Stimulated activated CD8-positive, alpha-beta memory T cell treated with anti-CD3 and anti-CD28 coated beads, Interleukin-4, amount 100 ng/mL, for 48 hours (primary cell): ENCODE measurements at places on chromosomes 4 and X.

DNA sequence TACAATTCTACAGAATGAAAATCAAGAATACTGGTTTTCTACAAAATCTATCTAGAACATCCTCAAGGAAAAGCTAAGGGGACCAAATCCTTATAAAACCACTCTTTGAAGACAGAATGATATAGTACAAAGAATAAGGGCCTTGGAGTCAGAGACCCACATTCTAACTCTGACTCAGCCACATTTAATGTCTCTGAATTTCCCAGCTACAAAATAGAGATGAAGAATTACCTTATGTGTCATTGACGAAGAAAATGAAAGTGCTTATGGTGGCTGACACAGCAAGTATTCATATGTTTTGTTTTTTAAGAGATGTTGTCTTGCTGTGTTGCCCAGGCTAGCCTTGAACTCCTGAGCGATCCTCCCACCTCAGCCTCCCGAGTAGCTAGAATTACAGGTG is 35.9 kb upstream of the CXorf38 start:
- no peak for DNase-seq

- no peak for DNase-seq
Measured at GRCh38 chr4:132297346-132297745, 851.7 kb upstream of the PCDH10 start.

GRCh38 chr4:91909963-91910362 is 393.8 kb upstream of the GRID2 start:
- no peak for DNase-seq

DNA sequence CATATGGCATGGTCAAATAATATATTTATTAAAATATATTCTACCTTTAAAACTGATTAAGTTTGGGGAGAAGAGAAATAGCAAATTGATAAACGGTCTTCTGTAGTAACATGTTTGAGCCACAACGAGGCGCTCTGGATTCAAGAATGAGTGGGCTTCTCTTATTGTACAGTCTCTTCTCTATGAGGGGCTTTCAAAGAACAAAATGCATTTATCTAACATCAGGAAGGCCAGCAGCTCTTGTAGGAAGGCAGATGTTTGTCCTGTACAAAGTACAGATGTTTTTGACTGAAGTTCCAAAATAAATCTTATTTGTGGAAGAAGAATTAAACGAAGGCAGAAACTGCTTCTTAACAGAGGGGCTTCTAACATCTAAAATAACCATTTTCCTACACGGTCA is 153.6 kb downstream of the RASL11B start:
- peak; percentile 31 for DNase-seq

- no peak for DNase-seq
Measured at GRCh38 chr4:150061086-150061776, 17.0 kb upstream of the DCLK2 start.

DNA sequence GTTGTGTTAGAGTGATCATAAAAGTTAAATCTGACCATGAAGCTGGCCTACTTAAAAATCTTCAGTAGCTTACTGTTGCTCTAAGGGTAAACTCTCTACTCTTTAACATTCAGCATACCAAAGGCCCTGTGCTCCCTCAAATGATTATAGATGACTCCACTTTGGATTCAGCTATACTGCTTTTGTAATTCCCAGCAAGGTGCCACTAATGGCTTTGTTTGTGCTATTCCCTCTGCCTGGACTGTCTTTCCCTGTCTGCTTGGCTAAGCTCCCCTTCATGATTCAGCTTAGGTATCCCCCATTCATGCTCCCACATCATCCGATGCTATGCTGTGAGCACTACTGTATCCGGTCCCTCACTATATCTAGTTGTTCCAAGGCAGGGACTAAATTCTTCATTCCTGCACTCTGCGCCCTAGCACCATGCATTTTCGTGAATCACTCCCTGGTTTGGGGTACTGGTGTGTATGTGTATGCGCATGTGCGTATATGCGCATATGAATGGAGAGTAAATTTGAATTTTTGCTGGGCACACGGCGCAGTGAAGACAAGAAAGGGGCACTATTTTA is 453 bp upstream of the PBDC1 start:
- DNase-seq, result no peak

DNA sequence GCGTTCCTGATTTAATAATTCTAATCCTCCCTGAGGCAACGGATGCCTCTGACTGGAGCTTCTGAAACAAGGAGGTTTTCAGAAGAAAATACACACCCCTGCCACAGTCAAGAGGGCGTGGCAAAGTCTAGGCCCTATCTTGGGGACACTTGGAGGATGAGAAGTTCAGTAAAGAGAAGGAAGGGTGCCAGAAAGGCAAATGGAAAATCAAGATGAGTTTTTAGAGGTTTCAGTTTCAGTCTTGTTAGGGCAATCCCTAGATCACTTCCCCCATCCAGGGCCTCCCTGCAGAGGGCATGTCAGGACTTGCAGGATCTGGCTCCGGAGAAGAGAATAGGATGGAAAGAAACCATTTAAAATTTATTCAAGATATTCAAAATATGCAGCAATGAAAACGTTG is 28.5 kb upstream of the FGF2 start:
- DNase-seq, result no peak

DNA sequence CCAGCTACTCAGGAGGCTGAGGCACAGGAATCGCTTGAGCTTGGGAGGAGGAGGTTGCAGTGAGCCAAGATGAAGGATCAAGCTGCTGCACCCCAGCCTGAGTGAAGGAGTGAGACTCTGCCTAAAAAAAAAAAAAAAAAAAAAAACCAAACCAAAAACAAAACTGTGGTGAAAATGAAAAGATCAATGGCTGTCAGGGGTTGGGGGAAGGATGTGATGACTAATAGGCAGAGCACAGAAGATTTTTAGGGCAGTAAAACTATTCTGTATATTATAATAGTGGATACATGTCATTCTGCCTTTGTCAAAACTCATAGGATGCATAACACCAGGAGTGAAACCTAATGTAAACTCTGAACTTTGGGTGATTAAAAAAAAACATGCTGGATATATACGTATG is 69.9 kb upstream of the ELOVL6 start:
- no peak for DNase-seq

- DNase-seq, result no peak
Measured at GRCh38 chr4:156169011-156169410, 215.3 kb upstream of the CTSO start.

- DNase-seq, result no peak
Measured at GRCh38 chr4:128942607-128943006, 133.1 kb downstream of the JADE1 start.

DNA sequence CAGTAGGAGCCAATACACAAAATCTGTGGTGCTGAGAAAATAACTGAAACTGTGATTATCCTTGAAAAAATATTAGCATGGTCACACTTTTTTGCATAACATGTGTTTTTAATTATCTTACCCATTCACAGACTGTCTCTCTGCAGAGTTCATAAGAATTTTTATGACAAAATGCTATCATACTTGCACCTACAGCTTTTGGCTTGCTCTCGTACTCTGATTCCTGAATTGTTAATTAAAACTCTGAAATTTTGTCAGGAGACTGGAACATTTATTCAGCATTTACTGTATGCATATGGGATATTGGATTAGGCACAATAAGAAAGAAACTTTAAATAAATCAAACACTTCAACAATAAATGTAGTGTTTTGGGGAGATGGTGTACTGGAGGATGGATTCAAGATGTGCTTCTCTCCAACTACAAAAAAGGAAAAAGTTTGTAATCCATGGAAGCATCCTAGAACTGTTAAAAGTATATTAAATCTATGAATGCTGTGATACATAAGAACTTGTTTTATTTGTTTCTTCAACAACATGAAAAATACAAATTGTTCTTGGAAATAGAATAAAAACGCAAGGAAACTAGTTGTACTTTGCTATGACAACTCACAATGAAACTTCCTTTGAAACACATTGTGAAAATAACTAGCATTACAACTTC is 260.5 kb downstream of the SPATA18 start:
- DNase-seq, result no peak

DNA sequence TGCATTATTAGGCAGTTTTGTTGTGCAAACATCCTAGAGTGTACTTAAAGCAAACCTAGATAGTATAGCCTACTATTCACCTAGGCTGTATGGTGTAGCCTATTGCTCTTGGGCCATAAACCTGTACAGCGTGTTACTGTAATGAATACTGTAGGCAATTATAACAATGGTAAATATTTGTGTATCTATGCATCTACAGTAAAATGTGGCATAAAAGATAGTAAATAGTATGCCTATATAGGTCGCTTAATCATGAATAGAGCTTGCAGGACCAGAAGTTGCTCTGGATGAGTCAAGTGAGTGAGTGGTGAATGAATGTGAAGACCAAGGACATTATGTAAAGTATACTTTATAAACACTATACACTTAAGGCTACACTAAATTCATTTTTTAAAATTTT is 16.6 kb downstream of the USO1 start:
- DNase-seq, result no peak

- no peak for DNase-seq
Measured at GRCh38 chr4:161419822-161420221, 744.0 kb downstream of the FSTL5 start.

GRCh38 chr4:140483445-140483844 is 14.6 kb downstream of the MGAT4D start:
- DNase-seq, result no peak

DNA sequence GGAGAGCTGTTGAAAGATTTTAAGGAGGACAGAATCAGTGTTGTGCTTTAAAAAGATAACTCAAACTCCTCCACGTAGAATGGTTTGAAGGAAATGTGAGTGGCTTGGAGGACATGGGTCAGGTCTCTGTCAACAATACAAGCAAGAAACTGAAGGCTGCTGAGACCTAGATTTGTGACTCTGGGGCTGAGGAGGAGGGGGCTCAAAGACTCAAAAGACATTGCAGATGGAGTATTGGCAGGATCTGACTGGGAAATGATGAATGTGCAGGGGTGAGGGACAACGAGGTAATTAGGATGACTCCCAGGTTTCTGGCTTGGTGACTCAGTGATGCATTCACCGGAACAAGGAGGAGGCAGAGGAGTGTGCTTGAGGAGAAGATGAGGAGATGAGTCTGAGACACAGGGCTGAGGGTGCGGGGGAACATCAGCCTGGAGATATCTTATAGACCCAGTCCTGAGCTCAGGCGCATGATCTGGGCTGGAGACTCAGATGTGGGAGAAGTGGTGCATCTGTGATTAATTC is 3.3 kb upstream of the RPS4X start:
- no peak for DNase-seq

GRCh38 chrX:70754169-70754848 is 154.2 kb downstream of the TEX11 start:
- peak; percentile 24 for DNase-seq

DNA sequence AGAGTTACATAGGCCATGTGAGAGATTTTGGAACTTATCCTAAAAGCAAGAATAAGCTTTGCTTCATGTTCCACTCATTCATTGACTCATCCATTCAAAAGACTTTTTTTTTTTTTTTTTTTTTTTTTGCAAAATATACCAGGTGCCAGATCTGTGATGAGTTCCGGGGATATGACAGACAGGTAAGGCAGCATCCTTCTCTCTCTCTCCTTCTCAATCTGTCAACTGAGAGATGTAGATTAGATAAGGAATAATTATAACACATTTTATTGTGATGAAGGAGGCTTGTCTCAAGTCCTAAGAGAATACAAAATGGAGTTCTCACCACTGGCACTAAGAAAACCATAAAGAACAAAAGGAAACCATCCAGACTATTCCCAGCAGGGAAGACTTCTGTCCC is 190.2 kb upstream of the CPEB2 start:
- no peak for DNase-seq

- DNase-seq, result no peak
Measured at GRCh38 chrX:47563801-47564315, 2.9 kb downstream of the ARAF start.

DNA sequence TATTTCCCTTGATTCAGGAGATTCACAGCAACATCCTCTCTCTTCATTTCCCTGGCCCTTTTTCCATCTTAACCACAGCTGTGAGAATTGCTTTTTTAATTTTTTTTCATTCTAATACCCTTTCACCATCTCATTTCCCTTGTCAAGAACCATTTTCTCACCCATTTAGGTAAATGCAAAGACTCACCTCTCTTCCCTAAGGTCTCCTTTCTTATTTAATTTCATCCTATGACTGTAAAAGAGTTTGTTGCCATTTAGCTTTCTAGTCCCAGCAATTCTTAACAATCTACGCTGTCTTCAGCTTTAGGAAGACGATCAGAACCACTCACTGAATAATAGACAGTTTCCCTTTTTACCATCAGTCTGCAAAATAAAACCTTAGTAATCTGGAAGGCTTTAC is 241.1 kb upstream of the ETNPPL start:
- DNase-seq, result no peak

GRCh38 chr4:189084671-189085070 is 856.0 kb upstream of the FRG1 start:
- no peak for DNase-seq

DNA sequence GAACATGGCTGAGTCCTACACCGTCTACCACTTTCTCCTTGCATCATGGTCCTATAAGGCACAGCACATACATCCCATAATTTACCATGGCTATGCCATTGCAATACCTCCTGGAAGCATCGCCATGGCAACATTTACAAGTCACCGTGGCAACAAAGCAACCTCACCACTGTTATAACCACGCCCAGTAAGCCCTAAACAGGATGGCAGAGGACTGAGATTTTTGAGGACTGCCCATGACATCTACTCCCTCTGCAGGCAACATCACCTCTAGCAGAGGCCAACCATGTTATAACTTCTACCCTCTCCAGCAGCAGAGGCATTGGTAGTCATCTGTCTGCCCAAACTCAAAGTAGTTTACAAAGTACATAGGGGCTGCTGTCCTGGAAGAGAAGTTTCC is 29.7 kb downstream of the BCOR start:
- DNase-seq, result no peak

DNA sequence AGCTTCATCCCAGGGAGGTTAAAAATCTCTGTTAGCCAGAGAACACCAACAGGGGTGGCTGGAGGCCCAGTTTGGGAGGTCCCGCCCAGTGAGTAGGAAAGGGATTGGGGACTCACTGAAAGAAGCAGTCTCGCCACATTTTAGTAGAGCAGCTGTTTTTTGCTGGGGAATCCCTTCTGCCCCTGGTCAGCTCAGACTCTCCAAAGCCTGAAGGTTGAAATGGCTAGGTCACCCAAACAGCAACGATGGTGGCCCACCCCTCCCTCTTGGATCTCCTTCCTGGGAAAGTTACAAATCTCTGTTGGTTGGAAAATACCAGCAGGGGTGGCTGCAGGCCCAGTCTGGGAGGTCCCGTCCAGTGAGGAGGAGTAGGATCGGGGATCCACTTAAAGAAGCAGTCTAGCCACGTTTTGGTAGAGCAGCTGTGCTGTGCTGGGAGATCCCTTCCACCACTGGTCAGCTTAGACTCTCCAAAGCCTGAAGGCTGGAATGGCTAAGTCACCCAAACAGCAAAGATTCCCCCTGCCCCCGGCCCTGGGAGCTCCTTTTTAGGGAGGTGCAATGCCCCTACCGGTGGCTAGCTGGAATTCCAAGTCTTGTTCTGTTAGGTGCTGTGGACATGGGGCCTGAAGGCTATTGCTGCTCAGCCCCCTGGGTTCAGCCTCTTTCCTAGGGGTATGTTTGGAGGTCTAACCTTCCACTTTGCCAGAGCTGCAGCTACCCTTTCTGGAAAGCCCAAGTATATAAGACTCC is 40.0 kb upstream of the TEX13A start:
- DNase-seq, result no peak

DNA sequence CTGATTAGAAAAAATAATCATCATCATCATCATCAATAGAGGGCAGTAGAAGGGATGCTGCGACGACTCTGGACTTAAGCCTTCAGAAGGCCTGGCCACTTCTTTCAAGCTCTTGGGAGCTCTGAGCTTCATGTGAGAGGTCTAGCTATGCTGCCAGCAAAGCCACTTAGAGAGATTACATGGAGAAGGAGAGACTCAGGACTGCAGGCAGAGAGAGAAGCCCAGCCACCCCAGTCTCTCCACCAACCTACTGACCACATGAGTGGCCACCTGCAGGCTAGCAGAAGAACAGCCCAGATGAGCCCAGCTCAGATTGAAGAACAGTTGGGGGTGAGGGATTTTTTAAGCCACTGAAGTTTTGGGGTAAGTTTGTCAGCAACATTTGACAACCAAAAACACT is 17.1 kb upstream of the TMEM150C start:
- no peak for DNase-seq
